Ascending aorta (tissue), 2 donors: ENCODE measurements at places on chromosomes 12 and 14. TPM values are rescaled to one million over a fixed set of nuclear protein-coding genes. Genes with fewer than 3 reads are reported as not detected.
A peak's percentile ranks its signal among the peaks of the same experiment; 100 is the strongest.

SOCS4 gene
- total RNA-seq, result 12.9 TPM

GMFB gene
- total RNA-seq, result 27.5 TPM

PRPF40B gene
- 9.5 TPM for total RNA-seq

GALNT9 gene
- total RNA-seq, result not detected

TMEM229B gene
- total RNA-seq, result 5.5 TPM

GYS2 gene
- not detected for total RNA-seq

DNAJC22 gene
- total RNA-seq, result not detected

GRCh38 chr12:52496054-52496453 lies 3.0 kb upstream of the KRT6A start:
- H3K27ac ChIP-seq, result no peak overlapping the region
- peaks cover 4% of the 10 kb centered on the region for H3K27me3 ChIP-seq
- H3K4me1 ChIP-seq, result no peaks in the 10 kb centered on the region
- H3K4me3 ChIP-seq, result no peak overlapping the region

DNA sequence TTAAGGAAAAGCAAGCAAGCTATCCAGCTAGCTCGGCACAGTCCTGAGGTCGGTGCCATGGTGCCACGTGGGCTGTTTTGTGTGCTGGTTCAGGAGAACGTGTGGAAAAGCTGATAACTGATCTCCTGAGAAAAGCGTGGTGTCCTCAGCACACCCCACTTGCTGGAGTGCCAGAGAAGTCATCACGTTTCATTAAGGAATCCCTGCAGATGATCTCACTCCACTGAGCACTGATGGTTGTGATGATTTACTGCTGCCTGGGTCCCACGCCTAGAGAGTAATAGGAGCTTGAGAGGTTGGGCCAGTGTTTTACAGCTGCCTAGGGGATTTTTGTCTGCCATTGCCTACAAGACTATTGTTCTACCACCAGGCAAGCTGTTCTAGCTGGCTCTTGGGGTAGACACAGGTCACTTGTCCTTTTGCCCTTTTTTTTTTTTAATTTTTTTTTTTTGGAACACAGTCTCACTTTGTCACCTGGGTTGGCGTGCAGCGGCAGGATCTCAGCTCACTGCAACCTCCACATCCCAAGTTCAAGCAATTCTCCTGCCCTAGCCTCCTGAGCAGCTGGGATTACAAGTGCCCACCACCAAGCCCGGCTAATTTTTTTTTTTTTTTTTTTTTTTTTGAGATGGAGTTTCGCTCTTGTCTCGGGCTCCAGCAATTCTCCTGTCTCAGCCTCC lies 42.3 kb upstream of the EVL start:
- peak overlapping the region; percentile 67 for H3K27ac ChIP-seq
- H3K27me3 ChIP-seq, result no peaks in the 10 kb centered on the region
- H3K36me3 ChIP-seq, result no peaks in the 10 kb centered on the region
- no peak overlapping the region for H3K4me3 ChIP-seq

GRCh38 chr14:67571275-67571990 lies 28.6 kb downstream of the PIGH start:
- H3K27me3 ChIP-seq, result no peaks in the 10 kb centered on the region
- H3K4me1 ChIP-seq, result no peaks in the 10 kb centered on the region
- H3K36me3 ChIP-seq, result no peaks in the 10 kb centered on the region
- H3K4me3 ChIP-seq, result no peak overlapping the region
- DNase-seq, result no peak

DNA sequence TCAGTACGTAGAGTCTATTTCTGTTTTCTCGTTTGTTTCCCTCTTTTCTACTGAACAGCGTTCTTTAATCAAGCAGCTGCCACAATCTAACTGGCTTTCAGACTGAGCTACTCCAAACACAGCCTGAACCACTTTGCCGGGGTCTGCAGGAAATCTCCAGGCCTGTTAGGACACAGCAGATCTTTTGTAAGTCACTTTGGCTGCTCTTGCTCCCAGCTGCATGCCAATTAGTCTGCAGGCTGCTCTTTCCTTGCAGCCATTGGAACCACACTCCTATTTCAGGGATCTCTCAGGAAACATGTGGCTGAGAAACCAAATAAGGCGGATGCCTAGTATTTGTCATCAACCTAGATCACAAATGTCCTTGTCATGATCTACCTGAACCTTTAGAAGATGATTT lies 73.6 kb downstream of the TMTC1 start:
- peak overlapping the region; percentile 26 for H3K4me3 ChIP-seq
- H3K36me3 ChIP-seq, result no peaks in the 10 kb centered on the region
- DNase-seq, result no peak
- H3K27me3 ChIP-seq, result no peaks in the 10 kb centered on the region
- H3K4me1 ChIP-seq, result peaks cover 31% of the 10 kb centered on the region

DNA sequence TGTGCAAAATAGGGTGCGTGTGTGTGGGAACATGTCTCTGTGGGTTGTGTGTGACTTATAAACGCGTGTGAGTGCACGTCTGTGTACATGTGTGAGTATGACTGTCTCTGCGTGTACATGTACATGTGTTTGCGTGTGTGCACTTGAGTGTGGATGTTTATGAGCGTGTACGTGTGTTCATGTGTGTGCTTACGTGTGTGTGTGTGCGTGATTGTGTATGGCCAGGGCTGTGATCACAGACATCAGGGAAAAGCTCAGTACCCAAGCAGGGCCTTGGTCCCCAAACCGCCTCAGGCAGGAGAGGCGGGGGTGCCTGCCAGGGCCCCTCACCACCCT lies 326.3 kb upstream of the DIO3 start:
- no peaks in the 10 kb centered on the region for H3K27me3 ChIP-seq
- no peak overlapping the region for H3K27ac ChIP-seq
- no peak overlapping the region for H3K4me3 ChIP-seq
- no peaks in the 10 kb centered on the region for H3K4me1 ChIP-seq
- no peak for DNase-seq

- no peak overlapping the region for H3K27ac ChIP-seq
- H3K4me3 ChIP-seq, result no peak overlapping the region
- H3K27me3 ChIP-seq, result no peaks in the 10 kb centered on the region
- H3K36me3 ChIP-seq, result peaks cover 17% of the 10 kb centered on the region
- H3K4me1 ChIP-seq, result no peaks in the 10 kb centered on the region
These were observed 28.6 kb downstream of the BRMS1L start for GRCh38 chr14:35854696-35855270.

DNA sequence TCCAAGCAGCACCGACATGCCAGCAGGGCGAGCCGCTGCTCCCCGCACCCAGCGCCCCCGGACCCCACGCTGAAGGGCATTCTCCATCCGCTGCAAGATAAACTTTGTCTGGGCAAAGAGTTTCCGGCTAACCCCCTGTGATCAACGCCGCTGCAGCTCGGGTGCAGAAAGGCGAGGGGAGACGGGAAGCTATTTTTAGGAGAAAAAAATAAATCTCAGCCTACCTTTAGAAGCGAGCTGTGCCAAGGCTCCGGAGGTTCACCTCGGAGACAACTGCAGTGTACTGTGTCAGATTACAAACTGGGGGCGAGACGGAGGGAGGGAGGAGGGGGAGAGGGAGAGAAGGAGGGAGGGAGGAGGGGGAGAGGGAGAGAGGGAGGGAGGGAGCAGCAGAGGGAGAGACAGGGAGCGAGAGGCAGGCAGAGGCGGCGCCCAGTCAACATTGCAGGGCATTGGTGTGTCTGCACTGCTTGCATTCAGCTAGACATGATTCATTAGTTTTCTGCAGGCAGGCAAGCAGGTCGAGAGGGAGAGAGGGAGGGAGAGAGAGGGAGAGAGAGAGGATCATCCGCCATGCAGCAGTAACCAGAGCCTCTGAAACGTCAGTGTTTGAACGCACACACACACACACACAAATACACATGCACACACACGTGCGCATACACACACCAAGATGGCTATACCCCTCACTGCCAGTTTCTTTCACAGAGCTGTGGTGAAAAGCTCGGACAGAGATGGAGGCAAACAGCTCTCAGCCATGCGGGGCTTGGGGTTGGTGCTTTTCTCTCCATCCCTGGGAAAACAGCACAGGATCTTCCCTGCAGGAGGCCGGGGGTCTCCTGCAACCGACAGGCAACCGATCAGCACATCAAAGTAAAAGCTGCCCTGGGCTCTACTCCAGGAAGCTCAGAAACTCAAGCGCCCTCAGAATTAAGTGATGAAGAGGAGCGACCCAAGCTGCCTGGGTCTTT lies at the start of gene RIMBP2:
Gene RIMBP2, minus strand, starts transcription at position 302 of the 971 bp plus-strand sequence. CDS start 237,286 bp downstream, outside the sequence.
- H3K27me3 ChIP-seq, result no peaks in the 10 kb centered on the region
- H3K4me3 ChIP-seq, result no peak within 1 kb of the TSS
- H3K27ac ChIP-seq, result no peak within 1 kb of the TSS
- H3K4me1 ChIP-seq, result no peaks in the 10 kb centered on the region
- DNase-seq, result no peak

DNA sequence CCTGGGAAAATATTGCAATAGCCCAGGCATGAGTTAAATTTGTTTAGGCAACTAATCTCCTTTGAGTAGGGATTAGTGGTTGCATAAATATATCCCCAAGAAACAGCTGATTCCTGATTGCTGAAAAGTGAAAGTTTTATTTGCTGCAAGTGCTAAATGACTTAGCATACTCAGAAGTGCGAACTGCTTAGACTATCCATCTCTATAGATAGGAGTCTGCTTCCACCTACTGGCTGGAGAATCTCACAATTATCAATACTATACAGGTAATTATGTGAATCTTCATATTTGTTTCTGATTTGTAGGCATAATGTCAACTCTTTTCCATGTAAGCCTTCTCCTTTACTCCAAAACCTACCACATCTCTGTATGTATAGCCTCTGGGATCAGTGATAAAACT lies 12.0 kb upstream of the SLCO1B3 start:
- H3K4me3 ChIP-seq, result no peak overlapping the region
- no peaks in the 10 kb centered on the region for H3K36me3 ChIP-seq
- DNase-seq, result no peak
- no peak overlapping the region for H3K27ac ChIP-seq
- H3K27me3 ChIP-seq, result no peaks in the 10 kb centered on the region
- H3K4me1 ChIP-seq, result no peaks in the 10 kb centered on the region

DNA sequence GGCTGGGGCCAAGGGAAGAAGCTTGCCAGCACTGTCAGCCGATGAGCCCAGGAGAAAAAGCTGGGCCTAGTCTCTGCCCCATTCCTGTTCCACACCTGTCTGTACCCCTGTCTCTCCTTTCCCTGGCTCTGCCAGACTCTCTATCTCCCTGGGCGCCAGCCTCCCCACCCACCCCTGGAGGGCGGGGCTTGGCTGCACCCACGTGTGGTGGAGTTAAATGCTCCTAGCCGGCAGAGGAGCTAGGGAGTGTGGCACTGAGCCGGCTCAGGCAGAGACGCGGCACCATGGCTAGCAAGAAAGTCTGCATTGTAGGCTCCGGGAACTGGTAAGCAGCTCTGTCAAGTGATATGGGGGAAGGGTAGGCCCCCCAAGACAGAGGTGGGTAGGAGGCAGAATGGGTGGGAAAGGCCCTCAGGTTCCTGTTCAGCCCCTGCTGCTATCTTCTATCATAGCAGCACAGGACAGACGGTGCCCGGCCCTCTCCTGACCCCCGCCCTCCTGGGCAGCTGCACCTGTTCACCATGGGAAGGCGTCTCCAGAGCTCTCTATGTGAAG lies at the start of gene GPD1:
Gene GPD1, plus strand, starts transcription at position 242 of the 555 bp plus-strand sequence. Its CDS starts 43 bp downstream, at position 285.
- H3K4me3 ChIP-seq, result no peak within 1 kb of the TSS
- H3K36me3 ChIP-seq, result peaks cover 24% of the 10 kb centered on the region
- no peak for DNase-seq
- no peaks in the 10 kb centered on the region for H3K27me3 ChIP-seq
- peak within 1 kb of the TSS; percentile 5 for H3K27ac ChIP-seq
